ENCODE measurements at places on chromosomes 6 and 20. TPM values are rescaled to one million over a fixed set of nuclear protein-coding genes. Genes with fewer than 3 reads are reported as not detected.
A peak's percentile ranks its signal among the peaks of the same experiment; 100 is the strongest.

- DNase-seq = no peak
Observed at GRCh38 chr6:137412562-137412961, 81.6 kb downstream of the OLIG3 start.

DNA sequence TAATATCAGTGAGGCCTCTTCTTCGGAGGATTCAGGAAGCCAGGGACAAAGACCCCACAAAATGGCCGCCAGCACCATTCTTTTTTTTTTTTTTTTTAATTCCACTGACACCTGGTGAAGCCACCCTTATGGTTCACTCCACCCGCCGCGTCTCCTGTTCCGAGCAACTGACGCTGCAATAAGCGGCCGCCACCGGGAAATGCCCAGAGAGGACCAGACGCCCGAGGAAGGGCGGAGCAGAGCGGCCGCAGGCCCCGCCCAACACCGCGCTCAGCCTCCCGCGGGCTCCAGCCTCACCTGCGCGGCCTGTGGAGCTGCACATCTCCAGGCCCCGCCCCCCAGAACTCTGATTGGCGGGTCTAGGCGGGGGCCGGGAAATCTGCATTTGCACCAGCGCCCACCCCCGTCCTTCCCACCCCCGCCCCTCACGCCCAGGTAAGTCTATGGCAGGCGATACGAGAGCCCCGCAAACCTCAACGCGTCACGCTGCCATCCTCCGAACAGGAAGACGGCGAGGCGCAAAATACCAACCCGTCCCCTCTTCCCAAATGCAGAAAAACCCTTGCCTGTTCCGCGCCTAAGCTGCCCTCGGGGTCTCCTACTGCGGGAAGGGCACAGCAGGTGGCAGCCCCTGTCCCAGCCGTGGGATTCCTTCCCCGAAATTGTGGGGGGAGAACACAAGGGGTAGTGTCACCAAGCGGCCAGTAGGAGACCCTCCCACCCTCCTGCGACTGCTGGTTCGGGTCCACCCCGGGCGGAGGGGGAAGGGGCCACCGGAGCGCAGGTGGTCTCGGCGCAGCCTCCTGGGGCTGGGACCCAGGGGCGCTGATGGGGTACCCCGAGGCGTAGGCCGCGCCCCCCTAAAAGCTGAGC, 960 bp downstream of the ATP9A start:
- DNase-seq = peak; percentile 60

- no peak for DNase-seq
Observed at GRCh38 chr6:42047790-42048405, 2.4 kb upstream of the TAF8 start.

DNA sequence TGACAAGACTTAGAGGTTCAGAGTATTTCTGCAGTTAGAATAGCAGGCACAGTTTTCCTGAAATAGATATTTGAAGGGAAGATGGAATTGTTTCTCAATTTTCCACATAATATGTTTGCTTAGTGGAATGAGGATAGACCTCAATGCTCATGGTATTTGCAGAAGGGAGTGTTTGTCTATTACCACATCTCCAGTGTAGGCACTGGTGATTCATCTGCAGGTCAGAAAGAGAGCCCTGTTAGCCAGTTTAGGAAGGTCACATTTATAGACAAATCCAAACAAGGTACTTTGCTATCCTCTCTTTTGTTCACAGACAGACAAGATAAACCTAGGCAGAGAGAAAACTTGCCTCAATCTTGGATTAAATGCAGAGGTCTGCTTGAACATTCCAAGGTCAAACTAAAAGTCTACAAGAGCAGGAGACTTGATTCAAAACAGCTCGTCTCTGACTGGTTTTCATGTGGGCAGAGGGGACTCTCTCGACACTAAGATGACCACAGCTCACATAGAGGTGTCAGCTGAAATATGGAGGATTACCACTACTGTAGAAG, 22.8 kb downstream of the ISM1 start:
- DNase-seq = no peak

GRCh38 chr6:11459079-11459610, 78.4 kb upstream of the TMEM170B start:
- DNase-seq = no peak

GRCh38 chr6:97129106-97129505, 153.9 kb downstream of the MMS22L start:
- no peak for DNase-seq

- peak; percentile 91 for DNase-seq
Observed at GRCh38 chr6:16999491-17000436, 102.1 kb upstream of the STMND1 start.

- DNase-seq = no peak
Observed at GRCh38 chr6:33671744-33672072, 39.8 kb downstream of the UQCC2 start.

- no peak for DNase-seq
Observed at GRCh38 chr6:124010574-124010973, 206.9 kb downstream of the NKAIN2 start.

DNA sequence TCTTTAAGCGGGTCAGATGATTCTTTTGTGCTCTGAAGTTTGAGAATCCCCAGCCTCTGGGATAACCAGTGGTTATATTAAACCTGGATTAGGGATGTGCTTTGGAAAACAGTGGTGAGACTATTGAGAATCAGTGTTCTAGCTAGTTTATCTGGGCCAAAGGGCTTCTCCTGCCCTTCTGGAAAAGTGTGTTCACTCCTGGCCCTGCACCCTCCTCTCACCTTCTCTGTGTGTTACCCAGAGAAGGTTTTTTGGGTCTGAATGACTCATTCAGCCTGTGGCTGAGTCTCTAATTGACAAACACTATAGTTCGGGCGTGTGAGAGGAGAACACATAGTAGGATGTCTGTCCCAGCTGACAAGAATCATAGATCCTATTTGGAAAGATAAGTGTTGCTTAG, 66.7 kb downstream of the LRRC1 start:
- DNase-seq = no peak

GRCh38 chr20:44448753-44449546, 26.7 kb upstream of the TTPAL start:
- DNase-seq = no peak

- DNase-seq = no peak
Observed at GRCh38 chr6:143747347-143747842, 69.6 kb downstream of the PHACTR2 start.

GRCh38 chr6:134482593-134483270, 164.8 kb upstream of the SGK1 start:
- DNase-seq = no peak

GRCh38 chr20:23034721-23035671, at the start of gene SSTR4:
TSS of gene SSTR4 (plus strand) at chr20:23035312. CDS start at chr20:23035484, 172 bp downstream.
- no peak for DNase-seq

The MCCD1 gene
- polyA plus RNA-seq = not detected

The TDRD6 gene
- polyA plus RNA-seq = 2.6 TPM

The GINS1 gene
- polyA plus RNA-seq = 15.5 TPM

The NKX2-4 gene
- polyA plus RNA-seq = not detected

The LMBRD1 gene
- polyA plus RNA-seq = 53.6 TPM

The APCDD1L gene
- 0.07 TPM for polyA plus RNA-seq
